ENCODE measurements at places on chromosomes 16 and 17. TPM values are rescaled to one million over a fixed set of nuclear protein-coding genes. Genes with fewer than 3 reads are reported as not detected.
A peak's percentile ranks its signal among the peaks of the same experiment; 100 is the strongest.

- no peak for DNase-seq
Measured at GRCh38 chr17:266219-266618, 84.8 kb upstream of the DOC2B start.

DNA sequence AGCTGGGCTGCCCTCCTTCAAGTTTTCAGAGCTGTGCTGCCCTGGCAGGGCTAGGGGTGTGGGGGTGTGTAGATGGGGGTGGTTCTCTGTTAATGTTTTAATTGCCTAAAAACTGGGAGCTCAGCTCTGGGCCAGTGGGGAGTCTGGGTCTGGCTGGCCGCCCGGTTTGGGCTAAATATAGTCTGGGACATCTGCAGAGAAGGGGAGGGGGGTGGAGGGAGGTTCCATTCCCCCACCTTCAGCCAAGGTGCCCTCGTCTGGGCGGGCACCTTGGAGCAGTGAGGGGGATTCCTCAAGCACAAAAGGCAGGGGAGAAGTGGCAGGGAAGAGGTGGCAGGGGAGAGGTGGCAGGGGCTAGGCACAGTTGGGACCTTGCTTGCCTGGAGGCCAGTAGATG lies 13.0 kb downstream of the RARA start:
- no peak for DNase-seq

DNA sequence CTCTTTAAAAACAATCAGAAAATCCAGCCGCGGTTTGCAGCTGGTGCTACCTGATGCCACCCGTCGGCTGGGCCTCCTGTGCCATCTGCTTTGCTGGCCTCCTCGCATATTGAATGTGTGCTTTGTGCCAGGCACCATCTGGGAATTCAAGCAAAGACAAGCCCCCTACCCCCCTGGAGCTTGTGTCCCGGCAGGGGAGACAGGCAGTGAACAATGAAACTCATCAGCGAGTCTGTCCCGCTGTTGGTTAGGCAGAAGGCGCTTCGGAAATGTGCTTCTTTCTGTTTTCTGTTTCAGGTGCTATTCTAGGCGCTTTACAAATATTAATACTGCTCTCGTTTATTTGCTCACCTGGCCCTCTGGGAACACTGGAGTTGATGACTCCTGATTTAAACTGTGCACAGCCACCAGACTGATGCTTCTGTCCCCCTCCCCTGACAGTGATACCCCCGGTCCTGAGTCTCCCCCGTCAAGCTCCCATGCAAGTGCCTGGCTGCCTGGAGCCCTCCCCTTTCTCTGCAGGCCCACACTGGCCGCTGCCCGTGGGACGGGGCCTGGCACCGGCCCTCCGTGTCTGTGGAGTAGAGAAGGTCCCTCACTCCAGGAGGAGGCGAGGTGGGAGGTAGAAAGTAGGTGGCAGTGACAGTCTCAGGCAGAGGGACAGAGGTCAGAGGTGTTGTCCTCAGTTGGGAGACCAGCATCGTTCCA lies 126.1 kb upstream of the PLCG2 start:
- no peak for DNase-seq

- DNase-seq = no peak
Measured at GRCh38 chr17:82783498-82783897, 31.6 kb downstream of the TBCD start.

DNA sequence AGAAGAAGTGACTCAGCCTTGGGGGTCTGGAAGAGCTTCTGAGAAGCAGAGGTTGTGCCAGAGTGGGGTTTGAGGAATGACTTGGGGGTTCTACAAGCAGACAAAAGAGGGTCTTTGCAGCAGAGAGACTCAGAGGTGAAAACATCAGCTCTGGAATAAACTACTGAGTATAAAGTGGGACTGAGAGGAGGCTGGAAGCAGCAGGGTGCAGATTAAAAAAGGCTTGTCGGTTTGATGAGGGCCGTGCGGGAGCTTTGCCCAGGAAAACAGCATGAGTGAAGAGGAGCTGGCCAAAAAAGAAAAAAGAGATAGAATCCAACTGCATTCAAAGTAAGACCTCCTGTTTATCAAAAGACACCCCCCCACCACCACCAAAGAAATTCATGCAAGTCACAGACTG lies 13.1 kb upstream of the ACE start:
- DNase-seq = no peak

DNA sequence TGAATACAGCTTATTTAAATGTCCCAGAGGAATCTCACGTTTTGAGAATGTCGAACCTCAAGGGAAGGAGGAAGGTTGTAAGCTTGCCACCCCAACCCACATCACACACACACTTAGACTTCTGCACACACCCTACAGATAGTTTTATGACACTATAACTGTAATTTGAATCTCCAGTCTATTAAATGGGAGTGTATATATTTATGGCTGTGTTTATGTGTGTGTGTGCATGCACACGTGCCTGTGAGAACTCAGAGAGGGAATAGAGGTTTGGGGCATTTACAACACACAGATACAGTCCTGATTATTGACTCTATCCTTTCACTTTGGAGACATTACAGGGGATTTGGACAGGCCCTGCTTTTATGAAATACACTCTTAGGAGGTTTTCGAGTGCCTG lies 171.5 kb upstream of the MAF start:
- DNase-seq = no peak

DNA sequence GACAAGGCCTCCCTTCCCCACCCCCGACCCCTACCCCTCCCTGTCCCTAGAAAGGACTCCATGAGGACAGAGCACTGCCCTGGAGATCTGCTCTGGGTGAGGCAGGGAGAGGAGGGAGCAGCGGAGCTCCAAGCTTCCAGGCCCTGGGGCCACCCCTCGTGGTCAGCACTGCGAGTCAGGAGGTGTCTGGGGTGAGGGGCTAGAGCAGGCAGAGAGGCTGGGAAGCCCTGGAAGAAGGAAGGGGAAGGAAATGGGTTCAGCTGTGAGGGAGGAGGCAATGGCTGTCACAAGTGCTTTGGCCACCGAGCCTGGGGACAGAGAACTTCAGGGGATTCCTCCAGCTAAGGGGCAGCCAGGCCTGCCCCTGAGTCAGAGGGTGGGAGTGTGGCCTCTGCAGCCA lies 28.2 kb upstream of the DNAI2 start:
- DNase-seq = no peak

GRCh38 chr17:47209499-47209898 lies 351 bp downstream of the MYL4 start:
- no peak for DNase-seq

DNA sequence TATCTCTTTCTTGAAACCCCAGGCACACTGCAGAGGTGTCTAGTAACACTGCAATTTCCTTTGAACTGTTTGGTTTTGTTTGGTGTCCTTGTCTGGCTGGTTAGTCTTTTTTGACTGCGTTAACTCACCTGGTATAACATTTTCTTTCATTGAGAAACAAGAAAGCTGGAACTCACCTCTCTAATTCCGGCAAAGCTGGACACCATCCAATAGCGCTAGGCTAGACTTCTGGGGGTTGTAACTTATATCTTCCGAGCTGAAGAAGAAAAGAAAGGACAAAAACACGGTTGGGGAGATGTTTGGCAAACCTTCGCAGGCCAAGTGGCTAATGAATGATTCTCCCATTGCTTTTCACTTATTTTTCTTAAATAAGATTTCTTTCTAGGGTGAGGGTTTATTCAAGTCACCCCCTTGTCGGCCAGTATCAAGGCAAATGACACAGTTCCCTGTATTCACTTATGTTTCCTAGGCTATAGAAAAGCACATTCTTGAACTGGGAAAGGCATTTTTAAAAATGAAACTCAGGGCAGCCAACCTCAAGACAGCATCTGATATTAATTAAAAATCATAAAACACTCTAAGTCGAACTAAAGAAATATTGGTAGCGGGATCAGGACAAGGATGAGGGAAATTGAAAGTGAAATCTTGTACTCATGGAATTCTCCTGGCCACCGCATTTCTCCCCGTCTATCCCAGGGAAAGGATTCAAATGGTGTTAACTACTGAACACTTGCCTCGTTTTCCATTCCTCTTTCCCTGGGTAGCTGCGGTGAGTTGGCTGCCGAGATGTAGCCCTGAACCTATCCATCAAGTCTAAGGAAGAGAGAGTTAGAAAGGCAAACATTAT lies 95.9 kb upstream of the ZFHX3 start:
- no peak for DNase-seq

- no peak for DNase-seq
Measured at GRCh38 chr17:50957600-50958575, 91.7 kb upstream of the TOB1 start.

- no peak for DNase-seq
Measured at GRCh38 chr17:72432143-72432621, 311.4 kb downstream of the SOX9 start.

GRCh38 chr16:89485701-89486246 lies 4.6 kb downstream of the ANKRD11 start:
- DNase-seq = no peak

DNA sequence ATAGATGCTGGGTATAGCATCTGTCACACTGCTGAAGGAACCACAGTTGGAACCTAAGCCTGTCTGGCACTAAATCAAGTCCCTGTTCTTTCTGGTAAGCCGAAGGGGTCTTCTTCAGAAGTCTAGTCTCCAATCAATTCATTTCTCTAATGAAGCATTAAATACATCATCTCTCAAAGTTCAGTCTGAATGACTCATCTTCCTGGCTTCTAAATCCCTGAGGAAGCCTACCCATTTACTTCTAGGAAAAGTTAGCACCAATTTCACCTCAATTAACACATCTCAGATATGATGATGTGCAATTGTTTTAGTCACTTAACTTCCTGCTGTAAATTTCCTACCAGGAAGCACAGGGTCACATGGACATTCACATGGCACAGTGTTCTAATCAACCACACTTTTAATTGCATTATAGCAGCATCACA lies 49.9 kb downstream of the TEX14 start:
- DNase-seq = no peak

DNA sequence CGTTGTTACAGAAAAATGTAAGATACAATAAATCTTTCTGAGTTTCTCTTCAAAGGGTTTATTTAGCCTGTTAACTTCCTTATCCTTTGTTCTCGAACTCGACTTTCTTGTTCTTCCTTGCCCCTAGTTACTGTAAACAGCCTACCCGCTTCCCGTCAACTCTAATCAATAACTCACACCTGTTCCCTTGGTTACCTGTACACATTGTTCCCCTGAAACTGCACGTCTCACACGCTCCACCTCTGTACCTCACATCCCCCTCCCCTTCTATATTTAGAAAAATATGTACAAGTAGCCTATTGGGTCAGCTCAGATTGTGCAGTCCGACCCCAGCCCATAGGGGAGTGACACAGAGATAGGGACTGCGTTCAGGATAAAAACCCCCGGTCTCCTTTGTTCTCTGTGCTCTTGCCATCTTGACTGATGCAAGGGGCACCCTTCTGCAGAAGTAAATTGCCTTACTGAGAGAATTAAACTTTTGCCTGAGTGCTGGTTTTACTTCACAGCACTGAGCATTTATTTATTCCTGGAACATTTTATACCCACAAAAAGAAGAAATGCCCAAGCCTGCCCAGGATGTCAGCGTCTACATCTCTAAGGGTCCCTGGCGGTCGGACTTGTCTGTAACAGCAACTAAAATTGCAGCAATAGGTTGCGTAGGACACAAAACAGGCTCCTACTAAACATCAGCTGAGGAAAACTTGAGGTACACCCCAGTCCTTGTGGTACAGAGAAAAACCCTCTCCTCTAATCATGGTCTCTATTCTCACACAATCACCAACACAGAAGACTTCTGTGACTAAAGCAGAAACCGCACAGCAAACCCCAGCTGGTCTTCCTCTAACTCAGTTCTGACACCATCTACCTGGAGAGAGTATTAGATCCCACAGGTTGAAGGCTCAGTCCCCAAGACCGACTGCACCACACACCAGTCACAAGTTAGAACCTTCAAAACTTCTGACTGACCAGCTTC lies 11.3 kb downstream of the WDR45B start:
- DNase-seq = no peak

- DNase-seq = peak; percentile 84
Measured at GRCh38 chr17:40345161-40345993, 19.2 kb downstream of the GJD3 start.

DNA sequence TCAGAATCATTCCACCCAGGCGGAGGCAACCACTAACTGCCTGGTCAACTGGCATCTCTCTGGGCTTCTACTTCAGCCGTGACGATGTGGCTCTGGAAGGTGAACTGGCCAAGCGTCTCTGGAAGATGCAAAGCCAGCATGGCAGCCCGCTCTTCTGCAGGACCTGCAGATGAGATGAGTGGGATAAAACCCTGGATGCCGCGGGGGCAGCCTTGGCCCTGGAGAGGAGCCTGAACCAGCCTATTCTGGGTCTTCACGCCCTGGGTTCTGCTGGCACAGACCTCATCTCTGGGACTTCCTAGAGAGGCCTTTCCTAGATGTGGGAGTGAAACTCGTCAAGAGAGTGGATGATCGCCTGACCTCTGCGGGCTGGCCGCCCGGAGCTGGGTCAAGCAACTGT lies 10.6 kb downstream of the UBB start:
- no peak for DNase-seq

DNA sequence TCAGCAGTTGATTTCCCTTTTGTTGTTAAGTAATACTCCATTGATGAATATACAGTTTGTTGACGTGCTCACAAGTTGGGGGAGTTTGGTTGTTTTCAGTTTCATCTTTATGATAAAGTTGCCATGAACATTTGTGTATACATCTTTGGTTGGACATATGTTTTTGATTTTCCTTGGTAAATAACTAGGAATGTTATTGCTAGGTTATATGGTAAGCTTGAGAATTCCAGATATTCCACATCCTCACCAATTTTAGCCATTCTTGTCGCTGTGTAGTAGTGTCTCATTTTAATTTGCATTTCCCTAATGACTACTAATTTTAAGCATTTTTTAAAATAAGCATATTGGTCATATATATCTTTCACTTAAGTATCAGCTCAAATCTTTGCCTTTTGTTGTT lies 55.0 kb upstream of the RASL10B start:
- DNase-seq = no peak

- peak; percentile 16 for DNase-seq
Measured at GRCh38 chr17:52823155-52823554, 664.6 kb upstream of the CA10 start.

Gene UMOD
- not detected for polyA plus RNA-seq

Gene HES7
- polyA plus RNA-seq = not detected

Gene CA7
- not detected for polyA plus RNA-seq

Gene SPNS3
- polyA plus RNA-seq = not detected

Gene RGS9
- polyA plus RNA-seq = 0.74 TPM

Gene KCNH4
- 0.01 TPM for polyA plus RNA-seq

Gene CCDC182
- polyA plus RNA-seq = not detected

Gene SLC12A3
- polyA plus RNA-seq = 5.1 TPM

Gene SNX20
- polyA plus RNA-seq = not detected

Gene C17orf50
- polyA plus RNA-seq = not detected

Gene PKMYT1
- 6.6 TPM for polyA plus RNA-seq

Gene RNF112
- polyA plus RNA-seq = 0.05 TPM

Gene CD300LB
- not detected for polyA plus RNA-seq

Data from HepG2 (cell line).